ENCODE measurements at places on chromosomes 11 and 22.

- DNase-seq = no peak
Observed at GRCh38 chr11:126233391-126233790, 21.8 kb downstream of the FAM118B start.

- no peak for DNase-seq
Observed at GRCh38 chr11:30938171-30938570, 352.0 kb upstream of the MPPED2 start.

- DNase-seq = no peak
Observed at GRCh38 chr11:70146895-70147520, 56.1 kb upstream of the FADD start.

DNA sequence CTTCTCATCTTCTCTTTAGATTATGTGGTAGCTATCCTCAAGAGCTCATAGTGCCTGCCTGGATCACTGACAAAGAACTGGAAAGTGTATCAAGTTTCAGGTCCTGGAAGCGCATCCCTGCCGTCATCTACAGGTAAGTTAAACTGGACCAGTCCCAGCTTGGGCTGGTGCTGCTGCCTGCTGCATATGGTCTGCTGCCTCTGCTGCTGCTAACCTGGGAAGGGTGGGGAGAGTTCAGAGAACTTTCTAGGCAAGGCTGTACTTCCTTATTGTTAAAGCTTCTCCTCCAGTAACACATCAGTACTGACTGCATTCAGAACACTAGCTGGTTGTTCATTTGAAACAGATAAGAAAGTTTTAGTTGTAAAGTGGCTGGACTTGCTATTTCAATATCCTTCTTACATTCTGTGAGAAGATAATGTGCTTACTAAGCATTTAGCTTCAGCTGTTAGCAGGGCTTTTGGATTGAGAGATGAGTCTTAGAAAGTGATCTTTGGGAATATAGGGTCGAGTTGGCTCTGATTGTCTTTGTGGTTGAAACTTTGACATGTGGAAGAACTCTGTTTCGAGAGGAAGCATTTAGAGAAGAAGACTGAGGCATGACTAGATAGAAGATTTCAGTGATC lies 77.3 kb upstream of the HORMAD2 start:
- no peak for DNase-seq

DNA sequence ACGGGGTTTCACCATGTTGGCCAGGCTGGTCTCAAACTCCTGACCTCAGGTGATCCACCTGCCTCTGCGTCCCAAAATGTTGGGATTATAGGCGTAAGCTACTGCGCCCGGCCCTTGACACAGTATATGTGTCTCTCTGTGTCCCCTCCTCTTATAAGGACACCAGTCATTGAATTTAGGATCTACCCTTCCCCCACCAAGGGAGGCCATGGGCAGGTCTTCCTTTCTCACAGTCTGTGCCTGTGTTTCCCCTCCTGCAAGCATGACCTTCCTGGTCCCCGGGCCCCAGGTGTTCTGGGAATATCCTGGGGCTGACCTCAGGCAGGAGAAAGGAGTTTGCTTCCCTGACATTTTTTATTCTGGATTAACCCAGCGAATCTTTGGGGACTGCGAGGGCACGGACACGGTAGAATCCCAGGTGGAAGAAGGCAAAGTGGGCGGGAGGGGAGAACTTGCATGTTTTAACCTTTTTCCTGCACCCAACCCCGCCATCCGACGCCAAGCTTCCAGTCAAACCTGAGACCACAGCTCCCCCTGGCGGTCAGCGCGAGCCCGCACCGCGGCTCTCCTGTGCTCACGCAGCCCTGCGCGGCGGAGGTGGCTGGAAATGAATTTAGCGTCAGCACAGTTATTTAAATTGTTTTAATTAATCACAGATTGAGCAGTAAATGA lies 42.1 kb upstream of the ISX start:
- no peak for DNase-seq

GRCh38 chr11:10925149-10925926 lies 67.5 kb upstream of the ZBED5 start:
- DNase-seq = no peak

- no peak for DNase-seq
Observed at GRCh38 chr11:112485280-112485679, 224.6 kb upstream of the PLET1 start.

DNA sequence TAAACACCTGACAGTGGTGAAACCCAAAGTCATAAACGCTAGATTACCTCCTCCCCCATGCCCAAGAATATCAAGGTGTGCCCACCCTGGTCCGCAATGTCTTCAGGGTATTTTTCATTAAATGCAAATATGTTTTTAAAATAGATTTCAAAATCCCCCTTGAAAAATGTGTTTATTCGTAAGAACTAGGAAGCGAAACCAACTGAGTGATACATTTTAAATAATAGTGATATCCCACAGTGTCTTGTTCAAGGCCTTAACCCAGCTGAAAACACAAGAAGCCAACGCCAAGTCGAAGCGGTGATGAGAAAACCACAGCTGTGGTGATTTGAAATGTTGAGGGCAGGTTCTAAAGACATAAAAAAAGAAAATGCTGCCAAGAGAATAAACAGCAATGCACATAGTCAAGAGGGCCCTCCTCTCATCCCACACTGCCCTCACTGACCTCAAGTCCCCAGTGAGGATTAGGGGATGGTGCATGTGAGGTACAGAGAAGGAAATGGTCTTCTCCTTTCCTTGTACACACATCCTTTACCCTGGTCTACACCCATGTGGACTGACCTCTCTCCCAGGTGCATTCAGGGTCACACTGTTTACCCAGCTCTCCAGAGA lies 25.5 kb downstream of the KCNJ1 start:
- no peak for DNase-seq

GRCh38 chr22:39284142-39284980 lies 35.1 kb downstream of the RPL3 start:
- no peak for DNase-seq

DNA sequence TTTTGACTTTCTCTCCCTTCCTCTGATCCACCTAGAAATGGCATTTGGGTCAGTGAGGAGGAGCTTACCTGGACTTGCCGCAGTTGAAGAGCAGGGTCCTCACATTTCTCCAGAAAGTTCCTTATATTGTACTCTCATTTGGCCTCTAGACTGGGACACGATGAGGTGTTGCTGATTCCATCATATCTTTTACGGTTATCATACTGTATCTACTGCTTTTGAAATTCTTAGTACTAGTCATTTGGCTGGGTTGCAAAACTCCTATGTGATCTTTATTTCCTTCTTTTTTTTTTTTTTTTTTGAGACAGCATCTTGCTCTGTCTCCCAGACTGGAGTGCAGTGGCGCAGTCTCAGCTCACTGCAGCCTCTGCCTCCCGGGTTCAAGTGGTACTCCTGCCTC lies 58.7 kb upstream of the FAM181B start:
- no peak for DNase-seq

- DNase-seq = no peak
Observed at GRCh38 chr11:111460340-111460739, 51.8 kb downstream of the BTG4 start.

GRCh38 chr22:45889093-45889538 lies 87.8 kb downstream of the WNT7B start:
- DNase-seq = no peak

GRCh38 chr22:17903564-17904295 lies 120.6 kb downstream of the MICAL3 start:
- no peak for DNase-seq

DNA sequence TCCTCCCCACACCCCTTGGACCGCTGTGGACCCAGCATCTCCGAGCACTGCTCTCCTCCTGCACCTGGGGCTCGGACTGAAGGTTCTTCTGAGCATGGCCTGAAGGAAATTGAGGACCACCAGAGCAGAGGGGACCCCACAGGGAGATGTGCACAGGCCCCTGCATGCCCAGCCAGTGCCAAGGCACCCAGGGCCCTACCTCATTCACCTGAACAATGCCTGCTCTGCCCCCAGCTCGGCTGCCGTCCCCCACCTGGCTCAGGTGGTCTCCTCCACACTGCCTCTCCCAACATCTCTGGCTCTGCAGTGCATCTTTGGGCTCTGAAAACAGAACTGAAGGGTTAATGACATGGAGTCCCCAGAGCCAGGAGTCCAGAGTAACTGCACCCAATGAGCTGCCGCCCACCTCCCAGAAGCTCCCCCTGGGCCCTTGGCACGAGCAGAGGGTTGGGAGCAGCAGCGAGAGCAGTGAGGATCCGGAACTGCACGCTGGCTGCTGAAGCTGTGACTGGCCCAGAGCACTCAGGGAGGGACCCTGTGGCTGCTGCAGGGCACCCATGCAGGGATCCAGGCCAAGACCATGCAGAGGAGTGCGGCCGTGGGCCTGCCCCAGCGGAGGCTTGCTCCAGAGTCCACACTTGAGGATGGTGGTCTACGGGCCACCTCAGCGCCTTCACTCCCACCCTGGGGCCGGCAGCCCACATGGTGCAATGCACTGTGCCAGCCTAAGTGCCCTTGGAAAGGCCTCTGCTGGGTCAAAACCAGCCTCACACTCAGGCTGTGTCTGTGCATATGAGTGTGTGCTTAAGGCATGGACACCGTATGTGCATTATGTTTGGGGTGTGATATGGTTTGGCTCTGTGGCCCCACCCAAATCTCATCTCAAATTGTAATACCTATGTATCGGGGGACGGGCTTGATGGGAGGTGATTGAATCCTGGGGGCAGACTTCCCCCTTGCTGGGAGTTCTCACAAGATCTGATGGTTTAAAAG lies 686.1 kb downstream of the TBC1D22A start:
- DNase-seq = no peak

DNA sequence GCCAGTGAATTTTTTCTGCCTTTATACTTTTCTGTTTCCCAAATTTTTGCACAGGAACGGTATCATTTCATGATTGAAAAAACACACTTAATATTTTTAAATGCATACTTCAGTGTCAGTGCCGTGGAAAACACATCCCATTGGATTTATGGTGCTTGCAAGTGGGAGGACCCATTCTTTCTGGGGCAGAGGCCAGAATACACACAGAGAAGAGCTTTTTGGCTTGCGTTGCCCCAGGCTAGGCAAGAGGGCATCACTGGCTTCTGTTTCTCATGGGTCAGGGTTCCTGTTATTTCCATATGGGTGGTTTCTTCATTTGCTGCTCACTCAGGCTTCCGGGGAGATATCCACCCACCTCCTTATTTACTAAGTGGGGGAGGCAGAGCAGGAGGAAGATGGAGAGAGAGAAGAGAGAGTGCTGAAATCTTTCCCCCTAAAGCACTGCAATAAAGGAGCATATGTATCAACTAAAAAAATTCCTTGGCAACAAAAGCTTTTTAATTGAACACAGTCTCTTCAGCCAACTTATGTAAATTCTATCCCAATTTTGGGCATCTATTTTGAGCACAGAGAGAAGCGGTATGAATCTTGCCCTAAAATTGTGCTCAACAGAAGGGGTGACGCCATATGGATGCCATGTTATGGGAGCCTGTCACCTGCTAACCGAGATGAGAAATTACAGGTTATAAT lies 66.0 kb upstream of the KIRREL3 start:
- DNase-seq = no peak

DNA sequence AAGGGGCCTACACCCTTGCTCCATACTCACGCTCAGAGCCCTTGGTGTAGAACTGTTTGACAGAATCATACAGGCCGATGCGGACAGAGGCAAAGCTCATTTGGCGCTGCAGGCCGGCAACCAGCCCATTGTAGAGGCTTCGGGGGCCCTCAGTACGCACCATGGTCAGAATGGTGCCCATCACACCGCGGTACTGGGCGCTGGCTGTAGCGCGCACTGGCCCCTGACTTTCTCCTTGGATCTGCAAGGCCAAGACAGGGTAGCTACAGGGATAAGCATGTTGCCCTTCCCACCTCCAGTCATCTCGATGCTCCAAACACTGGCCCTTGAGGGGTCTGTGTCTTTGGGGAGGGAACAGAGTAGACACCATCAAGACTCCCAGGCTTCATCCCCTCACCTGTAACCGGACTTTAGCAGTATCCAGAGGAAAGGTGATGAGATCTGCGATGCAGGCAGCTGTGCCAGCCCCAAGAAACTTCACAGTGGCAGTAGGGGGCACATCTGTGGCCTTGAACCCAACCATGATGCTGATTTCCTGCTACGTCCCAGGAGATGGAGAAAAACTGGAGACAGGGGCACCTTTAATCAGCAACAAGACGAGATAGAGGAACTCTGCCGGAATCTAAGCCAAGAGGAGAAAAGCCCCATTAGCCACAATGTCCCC lies 4.7 kb downstream of the UCP2 start:
- DNase-seq = no peak

GRCh38 chr22:19109198-19110063 lies 12.8 kb downstream of the DGCR2 start:
- peak; percentile 5 for DNase-seq
